ENCODE measurements at places on chromosomes 7 and 10. TPM values are rescaled to one million over a fixed set of nuclear protein-coding genes. Genes with fewer than 3 reads are reported as not detected.
A peak's percentile ranks its signal among the peaks of the same experiment; 100 is the strongest.

Gene CRYGN
- total RNA-seq, result not detected

Gene SPDYE2B
- total RNA-seq, result not detected

Gene PRRT4
- total RNA-seq, result 3.1 TPM

GRCh38 chr10:71246591-71247413 lies 34.4 kb downstream of the UNC5B start:
- DNase-seq, result peak; percentile 88

- peak; percentile 95 for DNase-seq
These were observed at the start of gene AGR2 for GRCh38 chr7:16804674-16805439. AGR2 (minus strand) TSS chr7:16804999; CDS start chr7:16801796, 3,203 bp downstream.

- no peak for DNase-seq
These were observed 2.7 kb upstream of the CALML5 start for GRCh38 chr10:5502061-5502521.

Data from mucosa of descending colon (tissue), 3 donors.